Activated CD4-positive, alpha-beta memory T cell treated with anti-CD3 and anti-CD28 coated beads, Interleukin-2, amount 10 ng/mL, durations not matched to agents 7 days and 5 days (primary cell): ENCODE measurements at places on chromosomes 1 and 21. TPM values are rescaled to one million over a fixed set of nuclear protein-coding genes. Genes with fewer than 3 reads are reported as not detected.

DNA sequence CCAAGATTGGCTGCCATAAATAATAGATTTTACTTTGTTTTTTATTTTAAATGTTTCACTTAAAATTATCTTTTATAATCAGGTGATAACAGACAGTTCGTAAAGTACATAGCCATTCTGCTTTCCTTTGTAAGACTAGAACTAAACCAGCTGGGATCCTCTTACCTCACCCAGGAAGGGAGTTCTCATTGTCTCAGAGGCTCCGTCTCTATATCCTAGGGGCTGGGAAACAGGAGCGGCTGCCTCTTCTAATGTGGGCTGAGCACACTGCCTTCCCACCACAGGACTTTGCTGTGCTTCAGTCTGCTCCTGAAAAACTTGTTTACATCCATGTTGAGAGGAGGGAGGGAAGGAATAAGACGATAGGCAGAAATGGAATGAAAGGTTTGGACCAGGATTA is 45.6 kb upstream of the PGD start:
- no peak overlapping the region for H3K4me3 ChIP-seq
- H3K4me1 ChIP-seq = no peaks in the 10 kb centered on the region

DNA sequence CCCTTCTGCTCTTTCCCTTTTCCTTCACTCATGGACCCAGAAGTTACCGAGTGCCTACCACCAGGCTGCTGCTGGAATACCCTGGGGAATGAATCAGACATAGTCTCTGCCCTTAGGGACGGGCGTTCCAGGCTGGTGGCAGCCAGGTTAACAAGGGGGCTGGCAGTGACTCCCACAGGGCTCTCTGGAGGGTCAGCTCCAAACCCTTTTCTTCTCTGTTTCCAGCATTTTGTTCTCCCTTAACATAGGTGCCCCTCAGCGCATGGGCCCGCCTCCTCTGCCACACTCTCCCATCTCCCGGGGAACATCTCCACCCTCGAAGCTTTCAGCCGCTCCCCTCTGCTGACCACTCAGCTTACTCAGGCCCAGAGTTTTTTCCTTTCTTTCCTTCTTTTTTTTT is 62.9 kb upstream of the LRP8 start:
- no peak overlapping the region for H3K27ac ChIP-seq
- H3K36me3 ChIP-seq = no peaks in the 10 kb centered on the region
- DNase-seq = no peak
- peaks cover 5% of the 10 kb centered on the region for H3K4me1 ChIP-seq
- H3K27me3 ChIP-seq = peaks cover 13% of the 10 kb centered on the region

DNA sequence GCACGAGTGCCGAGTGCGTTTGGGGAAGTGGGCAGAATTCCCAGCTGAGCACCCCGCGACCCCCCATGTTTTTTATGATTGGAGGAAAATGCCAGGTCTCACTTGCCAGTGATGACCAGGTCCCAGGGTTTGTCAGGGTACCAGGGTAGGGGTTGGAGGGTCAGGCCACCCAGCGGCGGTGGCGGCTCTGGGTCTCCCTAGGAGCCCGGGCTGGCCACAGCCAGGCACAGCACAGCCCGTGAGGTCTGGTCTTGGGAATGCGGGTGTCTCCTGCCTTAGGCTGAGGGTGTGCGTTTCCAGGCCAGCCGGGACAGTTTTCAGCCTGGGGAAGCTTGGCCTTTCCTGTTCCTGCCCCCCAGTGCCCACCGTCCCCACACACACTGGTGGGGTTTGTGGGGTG is 22.7 kb downstream of the PRKCZ start:
- H3K36me3 ChIP-seq = peaks cover 4% of the 10 kb centered on the region
- H3K27me3 ChIP-seq = no peaks in the 10 kb centered on the region
- DNase-seq = no peak
- no peak overlapping the region for H3K4me3 ChIP-seq
- H3K27ac ChIP-seq = no peak overlapping the region

The APCS gene
- not detected for total RNA-seq

The OR2W3 gene
- 0.30 TPM for total RNA-seq
